ENCODE measurements at places on chromosomes 3 and 15.
A peak's percentile ranks its signal among the peaks of the same experiment; 100 is the strongest.

DNA sequence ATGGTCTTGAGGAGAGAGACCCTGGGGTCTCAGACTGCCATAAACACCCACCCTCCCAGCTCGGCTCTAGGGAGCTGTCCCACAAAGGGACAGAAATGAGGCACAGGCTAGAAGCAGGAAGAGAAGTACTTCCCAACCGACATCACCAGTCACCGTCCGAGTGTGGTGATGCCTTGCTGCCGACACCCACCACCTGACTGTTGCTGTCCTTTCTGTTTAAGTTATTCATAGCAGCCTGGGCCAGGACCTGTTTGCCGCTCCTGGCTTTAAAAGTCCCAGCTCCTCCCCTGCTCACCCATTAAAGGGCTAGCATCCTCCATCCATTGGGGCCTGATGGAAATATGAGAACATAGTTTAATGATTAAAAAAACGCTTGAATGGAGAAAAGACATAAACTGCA, 13.2 kb upstream of the SPG11 start:
- DNase-seq = no peak

GRCh38 chr3:40120806-40121205, 188.7 kb upstream of the EIF1B start:
- peak; percentile 11 for DNase-seq

GRCh38 chr3:151969026-151969642, 95.7 kb downstream of the SUCNR1 start:
- no peak for DNase-seq

DNA sequence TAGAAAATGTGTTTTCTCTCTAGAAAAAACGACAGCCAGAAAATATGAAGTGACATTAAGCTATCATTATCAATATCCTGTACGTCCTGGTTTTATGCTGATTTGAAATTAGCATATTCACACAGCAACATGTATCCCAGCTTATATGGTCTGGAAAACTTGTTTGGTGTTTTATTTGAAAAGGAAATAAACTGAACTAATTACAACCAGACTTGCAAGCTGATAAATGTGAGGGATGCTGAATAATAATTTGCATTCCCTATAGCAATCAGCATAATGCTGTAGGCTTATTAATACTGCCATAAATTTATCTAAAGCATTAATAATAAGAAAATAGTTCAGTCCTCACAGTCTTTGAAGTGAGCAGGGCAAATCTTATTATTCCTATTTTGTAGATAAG, 336.9 kb upstream of the UMPS start:
- DNase-seq = no peak

DNA sequence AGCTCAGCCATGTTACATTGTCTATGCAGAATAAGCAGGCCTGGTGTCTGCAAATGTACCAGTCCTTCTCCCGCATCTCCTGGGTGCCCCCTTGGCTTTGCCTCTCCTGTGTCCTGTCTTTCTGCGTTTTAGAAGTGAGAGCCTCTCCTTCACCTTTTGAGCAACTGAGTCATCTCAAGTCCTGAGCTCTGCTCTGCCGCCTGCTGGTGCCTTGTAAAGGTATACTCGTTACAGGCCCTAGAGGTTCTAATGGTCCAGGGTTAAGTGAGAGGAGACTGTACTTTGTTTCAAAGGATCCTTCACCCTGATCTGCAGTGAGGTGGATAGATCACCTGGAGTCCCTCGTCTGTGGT, 12.6 kb downstream of the GHRL start:
- DNase-seq = no peak

DNA sequence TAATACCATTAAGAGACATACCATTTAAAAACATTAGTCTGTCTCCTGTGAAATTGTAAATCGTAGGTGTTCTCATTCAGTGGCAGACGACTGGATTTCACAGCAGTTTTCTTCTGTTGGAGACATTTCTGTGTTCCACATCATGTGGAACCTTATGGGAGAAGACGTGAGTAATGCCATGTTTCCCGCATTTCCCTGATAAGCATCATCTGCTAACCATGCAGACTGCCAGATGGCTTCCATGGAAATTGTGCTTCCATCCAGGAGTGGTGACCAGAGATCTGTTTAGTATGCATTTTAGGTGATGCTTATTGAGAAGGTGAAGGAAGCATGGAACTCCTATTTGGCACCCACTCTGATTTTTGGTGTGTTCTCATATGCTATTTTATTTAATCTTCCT, 28.4 kb upstream of the ST3GAL6 start:
- DNase-seq = no peak

DNA sequence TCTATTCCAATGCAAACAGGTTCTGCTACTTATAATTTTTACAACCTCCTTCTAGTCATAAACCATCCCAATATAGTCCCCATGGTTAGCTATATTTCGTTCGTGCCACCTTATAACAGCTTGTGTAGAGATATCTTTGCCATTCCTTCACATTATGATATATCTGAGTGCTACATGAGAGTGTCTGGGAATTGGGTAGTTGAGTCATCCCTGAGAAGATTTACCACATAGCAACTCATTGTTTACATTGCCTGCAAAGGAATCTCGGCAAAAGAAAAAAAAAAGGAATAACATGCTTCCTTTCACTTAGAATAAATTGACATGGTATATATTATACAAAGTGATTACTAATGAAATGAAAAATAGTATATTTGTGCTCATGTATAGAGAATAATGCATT, 86.0 kb upstream of the VGLL3 start:
- DNase-seq = peak; percentile 28

GRCh38 chr3:87370007-87370406, 93.6 kb upstream of the POU1F1 start:
- DNase-seq = no peak

DNA sequence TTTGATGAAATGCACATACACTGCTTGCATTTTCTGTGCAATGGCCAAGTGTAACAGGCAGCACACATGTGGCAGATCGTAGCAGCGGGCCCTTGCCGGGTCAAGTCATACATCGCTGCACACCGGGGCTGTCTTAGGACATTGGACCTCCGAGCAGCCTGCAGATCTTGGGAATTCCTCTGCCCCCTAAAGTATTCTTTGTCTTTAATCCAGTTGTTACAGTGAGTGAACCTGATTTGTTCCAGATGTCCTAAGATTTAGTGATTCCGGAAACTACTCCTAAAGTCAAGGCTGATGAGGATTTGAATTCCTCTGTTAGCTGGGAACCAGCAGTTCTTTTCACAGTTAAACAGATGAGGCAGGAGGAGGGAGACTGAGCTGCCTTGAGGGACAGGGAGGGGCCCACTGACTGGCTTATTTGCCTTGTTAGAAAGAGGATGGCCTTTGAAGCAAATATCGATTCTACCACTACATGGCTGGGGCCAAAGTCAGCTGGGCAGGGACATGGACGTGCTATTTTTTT, 190.7 kb upstream of the CTDSPL start:
- no peak for DNase-seq

- no peak for DNase-seq
These were observed 436.3 kb downstream of the WDR72 start for GRCh38 chr15:53323191-53323590.

- DNase-seq = peak; percentile 91
These were observed 31.4 kb upstream of the ZBTB38 start for GRCh38 chr3:141336672-141337522.

DNA sequence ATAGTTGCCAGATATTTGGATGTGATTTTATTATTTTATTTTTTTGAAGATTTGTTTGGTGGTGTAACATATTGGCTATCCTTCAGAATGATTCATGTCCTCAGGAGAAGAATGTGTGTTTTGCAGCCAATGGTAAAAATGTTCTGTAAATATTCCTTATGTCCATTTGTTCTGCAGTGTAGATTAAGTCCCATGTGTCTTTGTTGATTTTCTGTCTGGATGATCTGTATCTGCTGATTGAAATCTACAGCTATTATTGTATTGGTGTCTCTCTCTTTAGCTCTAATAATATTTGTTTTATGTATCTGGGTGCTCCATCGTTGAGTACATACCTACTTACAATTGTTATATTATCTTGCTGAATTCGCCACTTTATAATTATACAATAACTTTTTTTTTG, 1641.7 kb downstream of the OTOL1 start:
- DNase-seq = no peak

DNA sequence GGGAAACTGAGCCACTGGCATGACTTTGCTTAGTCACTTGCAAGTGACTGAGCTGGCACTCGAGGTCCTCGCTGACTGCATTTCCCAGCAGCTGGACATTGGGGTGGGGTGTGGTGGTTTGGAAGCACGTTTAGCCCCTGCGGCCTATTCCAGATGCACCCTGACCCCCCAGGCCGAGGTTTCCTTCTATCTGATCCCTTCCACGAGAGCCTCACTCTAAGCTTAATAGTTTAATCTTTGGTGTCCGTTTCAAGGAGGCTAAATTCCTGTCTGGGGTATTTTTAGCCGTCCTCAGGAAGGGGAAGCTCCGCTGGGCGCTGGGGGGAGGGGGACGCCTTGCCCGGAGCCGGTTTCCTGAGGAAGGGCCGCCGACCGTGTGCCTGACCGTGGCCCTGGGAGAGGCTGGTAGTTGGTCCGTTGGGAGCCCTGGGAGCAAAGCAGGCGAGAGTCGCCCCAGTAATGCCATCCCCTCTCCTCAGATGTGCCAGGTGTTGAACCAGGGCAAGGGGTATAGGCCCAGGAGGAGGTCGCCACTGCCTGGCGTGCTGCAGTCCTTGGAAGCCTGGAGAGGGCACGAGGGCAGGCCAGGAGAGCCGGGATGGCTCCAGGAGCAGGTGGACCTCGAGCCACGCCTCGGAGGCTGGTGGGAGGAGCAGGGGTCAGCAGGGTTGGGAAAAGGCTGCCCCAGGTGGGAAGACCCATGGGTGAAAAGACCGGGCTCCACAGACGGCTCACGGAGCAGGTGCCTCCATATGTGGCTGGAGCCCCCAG, 37.2 kb downstream of the IDH2 start:
- DNase-seq = no peak

DNA sequence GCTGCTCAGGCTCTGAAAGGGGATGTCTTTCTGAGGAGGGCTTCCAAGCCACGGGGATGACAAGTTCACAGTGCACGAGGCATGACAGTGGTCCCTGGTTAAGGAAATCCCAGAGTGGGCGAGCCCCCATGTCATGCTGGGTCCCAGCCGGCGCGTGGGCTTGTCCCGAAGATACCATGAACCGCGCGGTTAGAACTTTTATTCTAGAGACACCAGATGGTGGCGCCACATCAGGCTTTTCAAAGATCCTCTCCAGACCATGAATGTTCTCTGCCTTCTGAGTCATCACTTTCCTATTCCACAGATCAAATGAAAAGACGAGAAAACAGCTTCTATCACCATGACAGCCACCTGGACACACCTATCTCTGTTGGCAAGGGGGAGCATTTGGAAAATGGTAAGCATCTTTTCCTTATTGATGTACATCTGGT, 227.8 kb upstream of the LYSMD4 start:
- DNase-seq = no peak

GRCh38 chr15:42549032-42549491, 424 bp downstream of the HAUS2 start:
- peak; percentile 45 for DNase-seq

GRCh38 chr3:38031022-38031994, 1.9 kb upstream of the PLCD1 start:
- peak; percentile 89 for DNase-seq

GRCh38 chr15:99090011-99090699, 14.7 kb upstream of the SYNM start:
- no peak for DNase-seq

DNA sequence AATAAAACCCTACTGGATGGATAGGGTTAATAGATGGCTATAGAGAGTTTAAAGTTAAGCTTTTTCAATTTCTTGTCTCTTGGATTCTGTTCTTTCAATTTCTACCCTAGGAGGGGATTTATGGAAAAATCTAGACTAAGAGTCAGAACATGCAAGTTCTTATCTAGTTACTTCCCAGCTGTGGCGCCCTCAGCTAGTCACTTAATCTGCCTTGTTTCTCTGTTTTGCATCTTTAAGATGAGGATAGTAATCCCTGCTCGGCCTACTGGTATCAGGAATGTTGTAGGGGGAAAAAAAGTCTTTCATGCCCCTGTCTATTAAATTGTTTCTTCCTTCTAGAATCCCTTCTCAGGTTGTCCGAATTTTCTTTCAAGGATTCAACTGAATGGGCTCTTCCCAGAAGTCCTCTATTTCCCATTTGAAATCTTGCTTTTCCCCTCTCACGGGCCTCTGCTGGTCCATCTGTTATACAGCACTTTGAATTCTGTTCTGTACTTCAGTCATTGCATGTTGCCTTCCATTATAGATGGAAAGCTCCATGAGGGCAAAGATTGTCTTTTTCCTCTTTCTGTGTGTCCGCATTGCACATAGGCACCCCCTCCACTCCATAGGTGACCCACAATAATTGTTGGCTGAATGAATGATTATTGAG, 4.4 kb downstream of the KCTD6 start:
- no peak for DNase-seq

DNA sequence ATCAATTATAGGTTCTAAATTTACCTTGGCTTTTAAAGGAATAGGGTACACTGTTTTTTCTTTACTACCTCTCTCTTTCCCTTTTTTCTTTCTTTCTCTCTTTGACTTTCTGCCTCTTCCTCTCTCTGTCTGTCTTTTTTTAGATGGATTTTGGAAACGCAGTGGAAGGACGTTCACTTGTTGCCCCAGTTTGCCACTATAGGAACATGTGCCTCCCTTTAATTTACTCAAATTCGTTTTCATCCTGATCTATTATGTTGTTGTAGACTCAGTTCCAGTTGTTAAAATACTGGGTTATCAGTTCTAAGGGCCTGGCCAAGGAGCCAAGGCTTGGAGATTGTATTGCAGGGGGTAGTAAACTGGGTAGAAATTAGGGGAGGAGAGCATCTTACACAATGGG, 1.1 kb upstream of the SPINK8 start:
- no peak for DNase-seq

DNA sequence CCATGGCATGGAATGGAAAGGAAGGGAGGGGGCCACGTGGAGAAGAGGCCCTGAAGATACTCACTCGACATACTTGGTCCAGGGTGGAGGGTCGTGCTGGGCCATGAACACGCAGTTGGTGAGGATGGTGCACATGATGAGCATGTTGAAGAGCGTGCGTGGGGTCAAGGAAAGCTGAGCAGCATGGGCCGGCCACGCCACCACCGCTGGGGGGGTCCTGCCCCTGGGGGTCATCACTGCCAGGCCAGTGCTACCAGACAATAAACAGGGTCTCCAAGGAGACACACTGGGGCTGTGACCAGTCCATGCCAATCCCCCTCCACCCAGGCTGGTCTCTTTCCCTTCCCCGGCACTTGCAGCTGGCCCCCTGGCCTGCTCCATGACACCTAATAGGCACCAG, 27.2 kb downstream of the SCN5A start:
- no peak for DNase-seq

DNA sequence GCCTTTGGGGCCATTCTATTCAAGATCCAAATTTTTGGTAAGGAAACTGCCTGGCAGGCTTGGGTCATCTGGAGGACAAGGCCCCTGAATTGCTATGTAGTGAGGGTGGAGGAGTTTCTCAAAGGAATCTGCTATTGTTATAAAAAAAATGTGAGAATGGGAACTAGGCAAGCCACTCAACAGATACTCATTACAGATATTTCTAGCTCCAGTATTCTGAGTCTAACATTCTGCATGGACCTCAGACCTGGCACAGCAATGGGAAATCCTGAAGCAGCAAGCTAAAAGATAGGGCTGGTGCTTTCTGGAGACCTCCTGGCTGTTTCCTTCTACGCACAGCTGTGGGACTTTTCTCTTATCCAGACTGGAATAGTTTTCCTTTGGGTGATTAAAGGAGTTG, 430.7 kb upstream of the RBMS3 start:
- no peak for DNase-seq

GRCh38 chr3:8629151-8630021, 15.2 kb downstream of the SSUH2 start:
- DNase-seq = peak; percentile 98

GRCh38 chr3:156382458-156383346, 172.2 kb downstream of the SSR3 start:
- DNase-seq = peak; percentile 49

All from A172 (cell line).